Stimulated activated CD8-positive, alpha-beta memory T cell treated with anti-CD3 and anti-CD28 coated beads, Interleukin-7, amount 100 ng/mL, for 4 hours (primary cell): ENCODE measurements at places on chromosomes 7 and 10.

DNA sequence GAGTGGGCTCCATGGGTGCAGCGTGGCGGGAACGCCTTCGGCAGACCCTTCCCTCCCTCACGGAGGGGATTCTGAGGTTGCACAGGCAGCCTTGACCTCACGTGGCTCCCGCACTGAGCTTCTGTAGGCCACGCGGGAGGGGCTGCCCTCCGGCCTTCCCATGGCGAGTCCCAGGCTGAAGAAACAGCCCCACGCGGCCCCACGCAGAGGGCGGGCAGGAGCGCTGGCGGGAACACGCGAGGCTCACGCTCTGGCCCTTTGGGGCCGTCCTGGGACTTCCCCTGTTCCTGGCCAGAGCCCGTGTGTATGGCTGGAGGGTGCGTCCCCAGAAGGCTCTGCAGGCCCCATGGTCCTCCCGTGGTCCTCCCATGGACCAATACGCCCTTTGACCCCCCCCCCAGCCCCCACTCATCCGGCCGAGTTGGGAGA lies 21.7 kb upstream of the NKX6-2 start:
- DNase-seq = no peak

DNA sequence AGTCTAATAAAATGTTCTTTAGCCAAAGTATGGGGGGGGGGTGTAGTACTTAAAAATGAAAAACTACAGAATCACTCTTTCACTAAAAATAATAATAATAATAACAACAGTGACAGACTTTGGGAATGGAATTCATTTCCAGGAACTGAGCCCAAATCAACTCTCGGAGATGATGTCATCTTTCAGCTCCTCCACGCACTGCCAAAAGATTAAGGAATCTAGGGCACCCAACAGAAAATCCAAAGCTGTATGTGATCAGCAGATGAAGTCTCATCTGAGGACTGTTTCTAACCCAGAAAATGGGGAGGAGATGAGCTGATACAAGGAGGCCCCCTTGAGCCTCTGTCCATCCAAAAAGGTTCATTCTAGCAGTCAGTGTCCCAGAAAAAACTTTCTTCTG lies 54.5 kb downstream of the GRB10 start:
- no peak for DNase-seq

GRCh38 chr10:81564143-81564542 lies 310.9 kb upstream of the NRG3 start:
- no peak for DNase-seq

DNA sequence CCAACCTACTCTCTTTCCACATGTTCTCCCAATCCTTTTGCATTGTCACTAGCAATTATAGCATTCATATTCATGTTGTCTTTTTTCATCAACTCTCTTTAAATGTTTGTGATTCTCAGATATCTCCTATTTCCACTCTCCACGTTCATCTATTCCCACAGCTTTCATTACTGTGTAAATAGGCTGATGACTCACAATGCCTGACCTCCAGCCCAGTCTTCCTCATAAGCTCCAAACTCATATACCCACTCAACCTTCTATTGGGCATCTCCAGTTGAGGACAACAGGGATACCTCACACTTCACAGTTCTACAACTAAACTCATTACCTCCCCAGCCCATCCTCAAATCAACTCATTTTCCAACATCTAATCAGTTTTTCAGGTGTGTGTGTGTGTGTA lies 194.1 kb downstream of the DGKI start:
- DNase-seq = no peak

- DNase-seq = no peak
Measured at GRCh38 chr10:114279289-114279688, 40.2 kb downstream of the VWA2 start.

DNA sequence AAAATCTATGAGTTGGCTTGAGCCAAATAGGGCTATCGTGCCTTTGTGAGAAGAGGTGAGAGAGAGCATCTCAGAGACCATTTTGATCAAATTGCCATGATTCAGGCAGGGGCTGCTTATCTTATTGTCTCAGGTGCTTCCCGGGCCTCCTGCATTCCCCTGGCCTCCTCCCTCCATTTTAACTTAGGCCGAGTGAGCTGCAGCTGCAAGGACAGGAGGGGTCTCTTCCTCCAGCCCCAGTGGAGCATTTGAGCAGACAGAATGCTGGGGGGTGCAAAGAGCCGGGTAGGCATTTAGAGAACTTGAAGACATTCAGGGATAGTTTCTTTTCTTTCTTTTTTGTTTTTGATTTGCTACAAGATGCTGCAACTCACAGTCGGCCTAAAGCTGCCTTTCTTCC lies 59.0 kb downstream of the BUB3 start:
- no peak for DNase-seq

- no peak for DNase-seq
Measured at GRCh38 chr10:119316729-119317097, 109.3 kb downstream of the GRK5 start.

DNA sequence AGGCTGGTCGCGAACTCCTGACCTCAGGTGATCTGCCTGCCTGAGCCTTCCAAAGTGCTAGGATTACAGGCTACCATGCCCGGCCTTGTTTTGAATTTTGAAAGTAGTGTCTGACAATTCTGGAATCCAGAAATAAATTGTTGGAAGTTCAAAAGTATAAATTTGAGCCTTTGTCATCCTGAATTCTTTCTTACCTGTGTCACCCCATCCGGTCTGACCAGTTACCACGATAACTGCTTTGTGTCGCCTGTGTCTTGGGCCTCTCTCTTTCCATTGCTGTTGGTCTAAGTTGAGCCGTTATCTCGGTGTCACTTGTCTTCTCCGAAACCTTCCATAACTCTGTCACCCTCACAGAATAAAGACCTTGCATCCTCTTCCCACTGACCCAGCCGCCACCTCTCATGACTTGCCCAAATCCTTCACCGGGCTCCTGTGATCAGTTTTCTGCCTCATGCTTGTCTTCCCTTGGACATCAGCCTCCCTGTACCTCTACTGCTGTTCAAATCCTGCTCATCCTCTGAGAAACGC lies 18.6 kb downstream of the CUL1 start:
- DNase-seq = no peak

DNA sequence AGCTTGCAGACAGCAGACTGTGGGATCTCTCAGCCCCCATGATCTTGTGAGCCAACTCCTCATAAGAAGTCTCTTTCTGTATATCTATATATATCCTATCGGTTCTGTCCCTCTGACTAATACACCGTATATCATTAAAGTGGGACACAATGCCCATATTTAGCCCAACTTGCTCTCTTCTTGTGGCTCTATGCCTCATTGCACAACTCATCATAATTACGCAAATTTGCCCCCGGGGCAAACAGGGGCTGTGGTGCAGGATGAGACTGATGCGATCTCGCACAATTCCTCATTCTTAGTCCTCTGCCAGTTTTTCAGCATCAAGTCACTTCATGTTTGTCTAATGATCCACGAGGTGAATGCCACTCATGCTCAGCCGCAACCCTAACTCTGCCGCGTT lies 183.2 kb downstream of the PRPF18 start:
- no peak for DNase-seq

DNA sequence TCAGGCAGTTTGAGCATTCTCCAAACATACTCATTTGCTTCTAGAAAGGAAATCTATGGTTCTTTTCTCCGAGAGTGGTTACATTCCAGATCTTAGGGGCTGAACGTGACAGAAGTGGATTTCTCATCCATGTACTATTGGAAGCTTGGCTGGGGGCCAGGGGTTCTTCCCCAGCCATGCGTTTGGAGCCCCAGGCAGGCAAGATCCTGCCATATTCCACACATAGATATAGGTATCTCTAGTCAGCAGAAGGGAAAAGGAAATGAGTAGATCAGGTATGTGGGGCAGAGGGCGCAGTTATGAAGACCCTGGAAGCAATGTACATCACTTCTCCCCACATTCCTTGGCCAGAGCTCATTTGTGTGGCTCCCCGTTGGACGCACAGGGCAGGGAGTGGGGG lies 299.8 kb downstream of the CCDC3 start:
- no peak for DNase-seq

GRCh38 chr10:70828923-70829322 lies 13.2 kb downstream of the SGPL1 start:
- DNase-seq = no peak

DNA sequence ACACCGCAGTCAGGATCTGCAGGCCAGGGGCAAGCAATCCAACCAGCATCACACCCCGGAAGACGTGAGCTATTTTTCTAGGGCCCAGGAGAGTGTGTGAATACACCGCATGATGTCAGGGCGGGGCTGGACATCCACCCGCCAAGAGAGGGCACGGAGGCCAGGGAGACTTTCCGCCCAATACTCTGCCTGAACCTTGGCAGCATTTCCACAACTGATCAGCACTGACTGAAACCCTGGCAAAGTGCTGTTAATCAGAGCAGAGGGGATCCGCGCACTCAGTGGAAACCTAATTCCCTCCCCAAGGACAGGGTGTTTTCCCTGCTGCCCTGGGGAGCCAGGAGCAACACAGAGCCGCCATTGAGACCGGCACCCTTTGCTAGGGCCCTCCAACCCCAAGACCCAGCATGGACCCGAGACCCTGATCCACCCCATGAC lies 8.2 kb downstream of the MAD1L1 start:
- no peak for DNase-seq

DNA sequence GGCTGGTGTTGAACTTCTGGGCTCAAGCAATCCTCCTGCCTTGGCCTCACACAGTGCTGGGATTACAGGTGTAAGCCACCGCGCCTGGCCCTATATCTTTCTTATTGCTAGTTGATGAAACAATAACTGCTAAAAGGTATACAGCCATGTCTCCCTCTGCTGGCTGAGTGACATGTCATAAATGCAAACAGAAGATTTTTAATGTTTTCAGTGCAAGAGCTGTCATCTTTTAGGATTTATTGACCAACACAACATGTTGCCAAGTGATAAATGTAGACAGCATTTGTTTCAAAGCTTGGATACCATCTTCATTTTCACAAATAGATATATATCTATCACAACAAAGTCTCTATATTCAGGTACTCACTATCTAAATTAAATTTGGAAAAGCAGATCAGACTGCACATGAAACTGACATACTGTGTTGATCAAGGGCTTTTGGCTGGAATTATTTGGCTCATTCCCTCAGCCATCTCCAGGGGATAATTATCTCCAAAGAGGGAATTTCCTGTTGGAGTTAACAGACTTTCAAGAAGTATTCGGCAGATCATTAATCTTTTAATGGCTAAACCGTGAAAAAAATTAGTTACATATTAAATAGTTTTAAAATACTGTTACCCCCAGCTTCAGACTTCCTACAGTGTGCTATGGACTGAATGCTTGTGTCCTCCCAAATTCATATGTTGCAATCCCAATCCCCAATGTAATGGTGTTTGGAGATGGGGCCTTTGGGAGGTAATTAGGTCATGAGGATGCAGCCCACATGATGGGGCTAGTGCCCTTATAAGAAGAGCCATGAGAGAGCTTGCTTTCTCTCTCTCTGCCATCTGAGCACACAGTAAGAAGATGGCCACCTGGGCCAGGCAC lies 41.3 kb upstream of the SRPK2 start:
- peak; percentile 6 for DNase-seq

DNA sequence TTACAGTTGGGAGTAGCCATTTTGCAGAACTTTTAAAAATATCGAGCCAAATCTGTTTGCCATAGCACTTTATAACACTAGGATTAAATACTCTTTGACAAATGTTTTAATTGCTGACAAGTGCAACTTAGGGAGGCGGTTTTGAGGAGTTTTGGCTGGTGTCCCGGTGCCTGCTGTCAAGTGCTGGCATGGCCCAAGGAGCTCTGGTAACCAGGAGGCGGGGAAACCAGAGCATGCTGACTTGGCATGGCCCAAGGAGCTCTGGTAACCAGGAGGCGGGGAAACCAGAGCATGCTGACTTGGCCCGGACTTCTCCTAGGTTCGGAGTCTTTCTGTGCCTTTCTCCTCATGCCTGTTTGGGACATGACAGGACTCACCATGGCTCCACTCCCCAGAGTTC lies 30.8 kb upstream of the ZNF32 start:
- no peak for DNase-seq

- DNase-seq = no peak
Measured at GRCh38 chr7:152987656-152988055, 228.1 kb downstream of the ACTR3B start.

DNA sequence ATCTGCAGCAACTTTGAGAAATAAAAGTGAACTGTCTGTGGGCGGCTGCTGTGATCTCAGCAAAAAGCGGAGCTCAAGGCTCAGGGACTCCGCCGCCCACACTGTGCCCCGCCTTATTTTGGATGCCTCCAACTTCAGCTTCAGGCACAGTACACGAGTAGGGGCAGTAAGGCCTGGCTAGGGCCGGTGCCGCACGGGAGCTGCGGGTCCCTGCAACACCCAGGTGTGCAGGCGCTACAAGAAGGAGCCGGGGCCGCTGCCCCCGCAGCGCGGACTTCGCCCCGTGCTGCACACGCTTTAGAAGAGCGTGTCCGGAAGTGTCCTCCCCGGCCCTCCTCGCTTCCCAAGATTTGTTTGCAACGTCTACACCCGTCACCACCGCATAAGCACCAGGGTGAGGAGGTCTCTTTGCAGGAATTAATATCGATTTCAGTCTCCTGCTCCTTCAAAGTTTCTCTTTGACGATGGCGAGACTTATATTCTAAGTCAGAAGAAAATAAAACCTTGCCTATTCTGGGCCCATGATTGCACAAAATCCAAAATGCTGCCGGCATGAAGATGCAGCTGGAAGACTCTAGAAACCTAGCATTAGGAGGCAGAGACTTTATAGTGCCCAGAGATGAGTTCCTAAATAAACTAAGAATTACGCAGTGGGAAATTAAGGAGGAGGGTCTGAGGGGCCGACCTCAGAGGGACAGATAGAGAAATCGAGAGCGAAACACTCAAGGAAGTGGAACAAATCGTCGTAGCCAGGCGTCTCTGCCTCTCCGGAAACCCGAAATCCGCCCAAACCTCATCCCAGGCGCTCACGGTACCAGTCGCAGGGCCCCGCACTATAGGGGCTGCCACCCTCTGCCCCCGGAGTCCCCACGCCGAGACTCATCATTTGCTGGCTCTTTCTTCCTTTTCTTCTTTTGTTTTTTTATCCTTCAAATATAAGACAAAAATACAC lies 6.4 kb downstream of the VAX1 start:
- DNase-seq = no peak

- DNase-seq = no peak
Measured at GRCh38 chr10:30973737-30974136, 57.9 kb downstream of the ZNF438 start.

GRCh38 chr10:35351021-35351420 lies 14.7 kb downstream of the CCNY start:
- DNase-seq = no peak

DNA sequence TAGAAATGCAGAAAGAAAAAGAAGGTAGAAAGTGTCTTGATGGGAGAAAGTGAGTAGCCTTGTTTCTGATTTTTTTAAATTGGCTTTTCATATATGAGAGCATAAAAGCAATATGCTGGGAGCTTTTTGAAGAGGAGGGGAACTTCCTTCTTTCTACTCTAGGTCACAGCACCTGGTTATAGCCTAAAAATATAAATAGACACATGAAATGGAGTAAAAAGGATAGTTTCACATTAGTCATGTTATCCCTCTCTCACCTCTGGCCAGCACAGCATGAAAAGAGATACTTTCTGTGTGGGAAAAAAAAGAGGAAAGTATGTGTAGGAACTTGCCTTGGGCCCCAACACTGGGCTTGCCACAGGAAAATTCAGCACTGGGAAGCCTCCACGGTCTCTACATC lies 292.2 kb upstream of the ZWINT start:
- no peak for DNase-seq
